Activated CD4-positive, alpha-beta T cell treated with anti-CD3 and anti-CD28 coated beads, Interleukin-2, amount 50 U/mL, for 16 hours (primary cell): ENCODE measurements at places on chromosomes 12 and 14.

DNA sequence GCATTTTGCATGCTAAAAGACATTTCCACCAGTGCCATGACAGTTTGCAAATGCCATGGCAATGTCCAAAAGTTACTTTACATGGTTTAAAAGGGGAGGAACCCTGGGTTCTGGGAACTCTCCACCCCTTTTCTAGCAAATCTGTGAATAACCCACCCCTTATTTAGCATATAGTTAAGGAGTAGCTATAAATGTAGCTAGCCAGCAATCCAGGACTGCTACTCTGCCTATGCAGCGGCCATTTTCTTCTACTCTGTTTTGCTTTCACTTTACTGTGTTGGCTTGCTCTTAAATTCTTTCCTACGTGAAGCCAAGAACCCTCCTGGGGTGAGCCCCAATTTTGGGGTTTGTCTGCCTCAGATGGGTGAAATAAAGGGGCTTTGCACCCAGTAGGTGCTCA, 141.0 kb downstream of the PTPN11 start:
- no peak for DNase-seq

- no peak for DNase-seq
Observed at GRCh38 chr12:54959291-54960018, 25.1 kb downstream of the TESPA1 start.

DNA sequence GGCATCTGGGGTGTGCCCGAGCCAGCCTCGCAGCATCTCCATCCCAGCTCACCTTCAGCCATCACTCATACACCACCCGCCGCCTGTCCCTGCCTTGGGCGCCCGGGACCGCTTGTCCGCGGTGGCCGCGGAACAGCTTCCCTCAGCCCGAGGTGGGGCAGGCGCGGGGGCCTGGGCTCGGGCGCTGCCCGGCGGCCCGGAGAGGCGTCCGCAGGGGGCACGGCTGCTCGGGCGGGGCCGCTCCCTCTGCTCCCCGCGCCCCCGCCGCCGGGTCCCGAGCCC, 430 bp downstream of the SLC41A2 start:
- DNase-seq: peak; percentile 27

- peak; percentile 94 for DNase-seq
Observed at GRCh38 chr12:7935590-7936581, at the start of gene SLC2A3. Gene SLC2A3 (minus strand): TSS chr12:7936187. CDS start chr12:7936034, 153 bp downstream.

DNA sequence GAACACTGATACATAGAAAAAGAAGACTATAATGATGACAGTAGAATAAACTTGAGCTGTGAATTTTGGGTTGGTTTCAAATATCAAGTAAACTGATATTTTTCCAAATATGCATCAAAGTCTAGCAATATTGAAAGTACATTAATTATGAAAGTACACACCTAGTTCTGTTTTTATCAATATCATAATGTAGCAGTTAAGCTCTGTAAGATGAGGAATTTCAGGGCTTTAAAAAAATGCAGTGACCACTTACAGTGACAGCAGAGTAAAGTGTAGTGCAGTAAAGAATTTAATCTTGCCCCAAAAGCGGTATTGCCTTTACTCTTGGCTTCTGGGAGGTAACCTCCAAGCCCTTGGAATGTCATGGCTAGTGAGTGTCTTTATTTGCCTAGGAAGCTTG, 102.9 kb upstream of the ABCD2 start:
- DNase-seq: peak; percentile 66

DNA sequence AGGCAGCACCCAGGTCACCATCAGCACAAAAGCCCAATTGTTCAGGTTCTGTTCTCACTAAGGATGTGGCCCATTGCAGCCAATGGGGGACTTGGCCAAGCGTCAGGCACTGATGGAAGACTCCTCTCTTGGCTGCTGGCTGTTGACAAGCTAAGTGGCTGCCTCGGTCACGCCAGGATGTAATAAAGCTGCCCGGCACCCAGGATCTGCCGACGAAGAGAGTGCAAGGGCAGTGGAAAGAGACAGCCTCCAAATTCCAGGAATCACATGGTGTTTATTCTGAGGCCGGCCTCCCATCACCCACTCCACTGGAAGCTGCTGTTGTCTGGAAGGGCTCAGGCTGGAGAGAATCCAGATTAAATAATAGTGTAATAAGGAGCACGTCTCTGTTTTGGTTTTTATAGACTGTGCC, 451.8 kb upstream of the TBX3 start:
- no peak for DNase-seq

- no peak for DNase-seq
Observed at GRCh38 chr14:86779416-86779815, 1213.6 kb downstream of the GALC start.

DNA sequence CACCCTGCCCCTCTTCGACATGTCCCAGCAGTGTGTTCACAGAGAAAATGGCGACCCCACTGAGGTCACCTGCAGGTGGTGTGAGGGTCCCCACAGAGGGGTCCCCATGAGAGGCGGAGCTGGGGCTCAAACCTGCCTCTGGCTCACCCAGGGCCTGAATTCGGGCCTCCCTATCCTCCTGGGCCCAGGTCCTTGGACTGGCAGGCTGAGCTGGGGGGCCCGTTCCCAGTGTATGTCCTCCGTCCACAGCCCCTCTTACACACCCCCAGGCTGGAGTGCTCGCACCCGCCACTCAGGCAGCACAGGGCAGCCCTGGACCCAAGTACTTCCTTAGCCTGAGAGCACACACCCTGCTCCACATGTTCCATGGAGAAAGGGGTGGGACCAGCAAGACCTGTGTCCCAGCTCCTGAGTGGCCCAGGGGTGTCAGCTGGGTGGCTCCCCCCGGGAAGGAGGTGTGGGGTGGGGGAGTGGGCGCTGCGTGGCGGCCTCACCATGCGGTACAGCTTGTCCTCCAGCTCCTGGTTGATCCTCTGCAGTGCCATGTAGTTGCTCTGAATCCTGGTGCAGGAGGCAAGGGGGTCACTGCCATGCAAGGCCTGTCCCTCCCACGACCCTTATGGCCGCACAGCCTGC, 42.6 kb downstream of the BEGAIN start:
- no peak for DNase-seq

DNA sequence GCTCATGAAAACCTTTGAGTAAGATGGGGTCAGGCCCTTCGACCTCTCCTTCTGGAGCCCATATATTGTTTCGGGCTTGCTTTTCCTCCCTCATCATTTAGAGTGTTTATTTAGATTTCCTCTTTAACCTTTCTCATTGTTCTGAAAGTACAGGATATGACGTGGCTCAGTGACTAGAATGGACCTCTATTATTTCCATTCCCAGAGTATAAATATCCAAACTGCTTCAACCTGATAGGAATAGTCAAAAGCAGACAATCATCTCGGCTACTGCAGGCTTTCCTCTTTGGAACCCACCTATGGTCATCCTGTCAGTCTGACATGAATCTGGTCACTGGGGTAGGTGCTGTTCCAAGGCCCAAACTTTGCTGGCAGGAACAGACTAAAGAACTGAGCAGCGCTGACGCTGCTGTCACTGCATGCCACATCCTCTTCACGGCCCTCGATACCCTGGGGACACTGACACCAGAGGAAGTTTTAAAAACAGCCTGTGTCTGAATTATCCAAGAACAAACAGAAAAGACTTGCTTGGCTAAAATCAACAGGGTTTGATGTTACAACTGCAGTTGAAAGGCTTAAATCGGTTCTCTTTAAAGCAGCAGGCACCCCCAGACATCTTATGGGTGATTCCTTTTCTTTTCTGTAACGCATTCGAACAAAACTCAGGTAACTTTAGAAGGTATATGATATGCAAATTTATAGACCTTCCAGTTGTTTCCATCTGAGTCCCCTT, 5.0 kb upstream of the DDX47 start:
- DNase-seq: peak; percentile 65

DNA sequence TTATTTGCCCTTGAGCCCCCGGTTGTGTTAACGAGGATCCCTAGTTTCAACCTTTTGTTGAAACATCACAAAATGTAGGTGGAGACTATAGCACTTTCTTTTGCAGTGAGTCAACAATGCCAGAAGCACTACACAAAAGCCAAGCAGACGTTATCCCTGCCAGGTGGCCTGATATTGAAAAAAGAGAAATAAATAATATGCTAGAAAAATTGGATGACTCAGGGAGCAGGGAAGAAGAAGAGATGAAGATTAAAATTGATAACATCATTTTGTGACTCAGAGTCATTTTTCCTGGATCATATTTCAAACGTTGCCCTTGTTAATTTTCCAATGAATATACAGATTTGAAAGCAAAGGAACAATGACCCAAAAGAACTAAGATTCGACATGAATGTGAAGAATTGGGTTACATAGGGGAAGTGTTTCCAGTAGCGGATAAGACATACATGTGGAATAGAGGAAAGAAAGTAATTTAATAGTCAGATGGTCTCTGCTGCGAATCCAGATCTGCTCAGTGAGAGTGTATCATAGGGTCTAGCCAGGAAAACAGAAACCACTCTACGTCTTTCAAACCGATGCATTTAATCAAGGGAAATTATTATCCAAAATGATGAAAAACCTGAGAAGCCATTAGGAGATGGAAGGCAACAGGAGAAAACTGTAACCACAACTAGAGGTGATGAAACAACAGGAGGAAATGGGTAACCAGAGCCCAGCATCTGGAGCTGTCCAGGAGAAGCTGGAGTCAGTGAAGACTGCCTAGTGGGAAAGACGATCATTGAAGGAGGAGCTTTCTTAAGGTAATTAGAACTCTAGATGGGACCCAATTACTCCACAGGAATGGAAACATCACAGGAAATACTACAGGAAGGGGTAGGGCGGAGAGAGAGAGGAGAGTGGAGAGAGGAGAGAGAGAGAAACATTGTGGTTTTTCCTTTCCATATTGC, 57.9 kb downstream of the RERG start:
- DNase-seq: no peak

DNA sequence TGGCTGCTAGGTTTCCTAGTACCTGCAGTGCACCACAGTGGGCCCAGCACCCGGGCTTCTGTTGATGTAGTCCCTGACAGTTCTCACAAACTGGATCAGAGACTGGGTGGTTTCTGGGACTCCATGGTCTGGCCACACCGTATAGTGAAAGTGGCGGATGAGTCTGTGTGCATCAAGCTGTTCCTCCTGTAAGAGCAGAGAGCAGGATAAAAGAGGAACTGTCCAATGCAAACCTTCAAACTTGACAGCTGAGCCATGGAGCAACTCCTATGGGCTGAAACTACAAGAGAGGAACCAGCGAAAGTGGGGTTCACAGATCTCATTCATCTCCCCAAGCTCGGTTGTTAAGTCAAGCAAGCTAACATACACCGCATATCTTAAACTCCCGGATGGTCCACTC, 102.8 kb downstream of the PTPRB start:
- DNase-seq: no peak

DNA sequence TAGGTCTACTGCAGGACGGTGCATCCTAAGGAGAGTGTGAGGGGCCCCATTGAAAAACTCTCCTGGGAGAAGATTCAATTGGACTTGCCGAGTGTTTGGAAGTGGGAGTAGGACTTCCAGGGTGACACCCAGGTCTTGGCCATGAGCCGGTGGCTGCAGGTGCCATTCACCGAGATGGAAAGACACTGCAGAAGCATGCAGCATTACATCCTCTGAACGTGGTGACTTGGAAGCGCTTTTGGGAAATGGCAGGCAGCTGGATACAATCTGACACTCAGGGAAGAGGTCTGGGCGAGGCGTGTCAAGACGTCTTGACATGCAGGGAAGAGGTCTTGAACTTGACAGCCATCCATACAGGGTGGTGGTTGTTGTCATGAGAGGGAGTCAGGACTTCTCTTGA, 126.9 kb downstream of the PAPOLA start:
- no peak for DNase-seq

DNA sequence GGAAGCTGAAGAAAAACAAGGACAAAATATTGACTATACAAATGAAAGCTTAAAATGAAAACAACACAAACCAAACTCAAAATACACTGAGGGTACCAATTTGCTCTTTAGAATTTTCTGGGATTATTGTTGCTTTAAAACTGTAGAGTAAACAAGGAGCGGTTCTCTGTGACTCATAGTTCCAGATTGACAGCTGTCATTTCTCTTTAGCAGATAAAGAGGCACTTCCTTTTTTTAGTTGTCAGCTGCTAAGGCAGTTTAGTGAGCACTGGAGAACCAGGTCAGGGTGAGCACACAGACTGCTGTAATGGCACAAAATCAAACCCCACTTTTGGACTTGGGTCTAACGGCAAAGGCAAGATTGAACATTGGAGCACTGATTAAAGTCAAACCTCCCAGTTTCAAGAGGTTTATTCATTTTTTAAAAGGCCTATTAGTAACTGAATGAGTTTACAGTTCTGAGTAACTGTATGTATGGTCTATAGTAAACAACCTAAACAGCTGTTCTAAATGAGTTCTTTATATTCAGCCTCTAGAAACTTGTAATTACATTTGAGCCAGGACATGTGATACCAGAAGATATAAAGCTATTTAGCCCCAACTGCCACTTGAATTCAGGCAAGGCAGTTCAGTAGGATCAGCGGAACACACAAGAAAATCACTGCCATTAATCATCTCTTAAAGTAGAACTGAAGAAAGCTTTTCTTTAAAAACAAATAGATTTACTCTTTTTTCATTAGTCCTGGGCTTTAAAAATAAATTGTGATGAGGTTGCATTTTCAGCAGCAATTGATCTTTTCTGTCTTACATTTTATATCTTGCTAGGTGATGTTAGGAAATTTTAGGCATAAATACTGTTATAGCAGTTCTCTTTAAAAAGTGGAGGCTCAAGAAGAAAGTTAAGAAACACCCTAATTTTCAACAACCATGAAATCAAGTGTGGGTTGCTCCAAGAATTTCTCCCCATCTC, 71.7 kb upstream of the PRICKLE1 start:
- no peak for DNase-seq

GRCh38 chr12:109939504-109939903, 39.4 kb downstream of the TCHP start:
- no peak for DNase-seq

DNA sequence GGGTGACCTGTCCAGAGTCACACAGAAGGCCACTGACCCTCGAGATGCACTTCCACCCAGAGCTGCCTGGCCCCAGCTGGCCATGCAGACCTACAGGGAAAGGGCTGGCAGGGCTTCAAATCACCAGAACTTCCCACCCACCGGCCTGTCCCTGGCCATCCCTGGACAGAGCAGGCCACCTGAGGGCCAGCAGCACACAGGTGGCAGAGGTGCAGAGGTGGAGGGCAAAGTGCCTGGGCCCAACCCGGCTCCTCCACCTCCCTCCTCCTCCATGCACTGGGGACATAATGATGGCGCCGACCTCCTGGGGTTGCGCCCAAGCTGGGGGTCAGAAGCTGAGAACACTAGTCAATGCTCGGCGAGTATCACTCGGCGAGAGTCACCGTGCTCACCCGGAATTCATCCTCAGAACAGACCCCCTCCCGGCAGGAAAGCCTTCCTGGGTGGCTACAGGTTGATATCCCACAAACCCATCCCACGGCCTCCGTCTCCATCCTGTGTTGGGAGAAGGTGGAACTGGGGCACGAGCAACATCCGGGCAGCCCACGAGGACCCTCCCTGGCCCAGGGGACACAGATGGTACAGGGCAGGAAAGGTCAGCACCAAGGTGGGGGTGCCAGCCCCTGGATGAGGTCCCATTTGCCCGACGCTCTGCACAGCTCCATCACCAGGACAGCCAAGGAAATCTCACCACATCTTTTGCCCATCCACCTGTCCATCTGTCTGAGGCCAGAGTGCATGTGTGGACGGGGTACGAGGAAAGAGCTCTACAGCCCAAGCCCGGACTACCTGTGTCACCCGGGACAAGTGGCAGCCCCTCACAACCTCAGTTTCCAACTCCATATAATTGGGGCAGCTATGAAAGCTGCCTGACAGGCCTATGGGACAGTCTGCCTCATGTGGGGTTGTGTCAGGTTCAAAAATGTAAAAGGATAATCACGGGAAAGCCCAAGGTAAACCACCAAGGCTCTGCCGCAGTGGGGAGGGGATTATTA, 10.8 kb downstream of the BEGAIN start:
- no peak for DNase-seq

- no peak for DNase-seq
Observed at GRCh38 chr12:96824838-96825236, 82.2 kb upstream of the NEDD1 start.
